ENCODE measurements at places on chromosomes 2 and 18.

GRCh38 chr18:72738136-72738535 lies 129.7 kb downstream of the NETO1 start:
- H3K4me1 ChIP-seq, result no peaks in the 10 kb centered on the region
- H3K27ac ChIP-seq, result no peak overlapping the region
- DNase-seq, result no peak
- H3K4me3 ChIP-seq, result no peak overlapping the region

GRCh38 chr2:48617618-48618017 lies at the start of gene GTF2A1L:
Gene GTF2A1L, plus strand, starts transcription at chr2:48617856. Its CDS starts 19 bp downstream, at chr2:48617875.
- no peak within 1 kb of the TSS for H3K4me3 ChIP-seq
- H3K27ac ChIP-seq, result no peak within 1 kb of the TSS
- no peaks in the 10 kb centered on the region for H3K4me1 ChIP-seq
- no peaks in the 10 kb centered on the region for H3K27me3 ChIP-seq
- no peaks in the 10 kb centered on the region for H3K36me3 ChIP-seq
- no peak for DNase-seq

- peak overlapping the region; percentile 16 for H3K27ac ChIP-seq
- H3K4me1 ChIP-seq, result peaks cover 23% of the 10 kb centered on the region
- H3K4me3 ChIP-seq, result no peak overlapping the region
These were observed 313.4 kb upstream of the CCDC68 start for GRCh38 chr18:55272510-55273243.

GRCh38 chr2:169086893-169087467 lies 17.6 kb downstream of the DHRS9 start:
- no peak overlapping the region for H3K27ac ChIP-seq
- no peaks in the 10 kb centered on the region for H3K4me1 ChIP-seq
- DNase-seq, result no peak
- no peaks in the 10 kb centered on the region for H3K36me3 ChIP-seq
- H3K4me3 ChIP-seq, result no peak overlapping the region

GRCh38 chr2:20231598-20232026 lies 6.7 kb upstream of the SDC1 start:
- H3K36me3 ChIP-seq, result no peaks in the 10 kb centered on the region
- peaks cover 16% of the 10 kb centered on the region for H3K27me3 ChIP-seq
- H3K4me3 ChIP-seq, result no peak overlapping the region
- no peak for DNase-seq
- no peak overlapping the region for H3K27ac ChIP-seq
- no peaks in the 10 kb centered on the region for H3K4me1 ChIP-seq

DNA sequence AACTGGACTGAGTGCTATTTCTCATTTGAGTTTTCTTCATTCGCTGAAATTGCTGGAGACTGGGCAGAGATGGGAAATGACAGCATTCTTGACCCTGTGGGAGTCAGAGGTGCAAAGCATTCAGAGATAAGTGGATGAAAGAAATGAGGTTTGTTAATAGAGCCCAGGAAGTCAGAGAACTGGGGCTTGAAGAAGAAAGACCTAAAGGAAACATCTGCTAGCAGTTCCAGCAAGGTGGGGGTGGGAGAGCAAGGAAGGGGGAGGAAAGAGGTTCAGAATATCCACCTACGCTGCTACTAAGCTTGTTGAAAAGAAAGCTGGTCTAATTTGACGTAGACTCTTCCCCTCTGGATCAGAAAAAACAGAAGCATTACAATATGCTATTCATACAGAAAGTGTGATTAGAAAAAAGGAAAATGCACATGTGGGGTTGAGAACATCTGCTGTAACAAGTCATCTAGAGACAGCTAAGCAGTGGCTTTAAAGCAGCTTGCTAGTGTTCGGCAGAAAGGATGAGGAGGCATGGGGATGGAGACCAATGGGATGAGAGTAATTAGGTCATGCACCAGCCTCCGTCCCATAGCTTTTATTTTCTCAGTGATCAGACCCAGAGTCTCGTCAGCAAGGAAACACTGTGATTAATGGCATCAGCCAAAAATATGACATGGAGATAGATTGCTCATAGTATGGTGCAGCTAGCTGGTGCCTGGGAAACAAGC lies 29.7 kb downstream of the NAB1 start:
- H3K36me3 ChIP-seq, result no peaks in the 10 kb centered on the region
- no peak for DNase-seq
- H3K27me3 ChIP-seq, result no peaks in the 10 kb centered on the region
- no peak overlapping the region for H3K4me3 ChIP-seq
- peak overlapping the region; percentile 42 for H3K27ac ChIP-seq

DNA sequence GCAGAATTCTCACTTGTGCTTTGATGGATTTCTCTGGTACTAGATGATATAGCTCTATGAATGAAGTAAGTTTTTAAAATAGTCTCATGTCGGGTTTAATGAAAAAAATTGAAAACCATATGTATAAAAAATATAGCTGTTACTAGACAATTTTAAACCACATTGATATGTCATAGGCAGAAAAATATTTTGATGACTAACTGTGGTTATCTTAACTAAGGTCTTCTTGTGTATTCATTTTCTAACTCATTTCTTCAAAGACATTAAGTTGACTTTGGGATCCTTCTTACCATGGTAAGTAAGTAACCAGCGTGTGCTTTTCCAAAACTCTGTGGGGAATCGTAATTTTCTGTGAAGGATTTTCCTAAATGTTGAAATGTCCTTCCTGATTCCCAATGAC lies 160.9 kb upstream of the COL3A1 start:
- no peak overlapping the region for H3K4me3 ChIP-seq
- no peak overlapping the region for H3K27ac ChIP-seq
- no peaks in the 10 kb centered on the region for H3K36me3 ChIP-seq
- no peaks in the 10 kb centered on the region for H3K4me1 ChIP-seq

- H3K36me3 ChIP-seq, result no peaks in the 10 kb centered on the region
- no peak overlapping the region for H3K4me3 ChIP-seq
- no peaks in the 10 kb centered on the region for H3K27me3 ChIP-seq
- DNase-seq, result no peak
- no peak overlapping the region for H3K27ac ChIP-seq
These were observed 1011.8 kb upstream of the CDH2 start for GRCh38 chr18:29188760-29189159.

- H3K27me3 ChIP-seq, result peaks cover 9% of the 10 kb centered on the region
- no peak for DNase-seq
- no peak overlapping the region for H3K27ac ChIP-seq
- H3K36me3 ChIP-seq, result no peaks in the 10 kb centered on the region
These were observed 111.9 kb downstream of the RGPD3 start for GRCh38 chr2:106356291-106356690.

Measured in spleen (tissue), 13 donors.